ENCODE measurements at places on chromosomes 11 and 22. TPM values are rescaled to one million over a fixed set of nuclear protein-coding genes. Genes with fewer than 3 reads are reported as not detected.

Gene OTOG
- not detected for total RNA-seq

Gene FAM89B
- total RNA-seq: 34.1 TPM

DNA sequence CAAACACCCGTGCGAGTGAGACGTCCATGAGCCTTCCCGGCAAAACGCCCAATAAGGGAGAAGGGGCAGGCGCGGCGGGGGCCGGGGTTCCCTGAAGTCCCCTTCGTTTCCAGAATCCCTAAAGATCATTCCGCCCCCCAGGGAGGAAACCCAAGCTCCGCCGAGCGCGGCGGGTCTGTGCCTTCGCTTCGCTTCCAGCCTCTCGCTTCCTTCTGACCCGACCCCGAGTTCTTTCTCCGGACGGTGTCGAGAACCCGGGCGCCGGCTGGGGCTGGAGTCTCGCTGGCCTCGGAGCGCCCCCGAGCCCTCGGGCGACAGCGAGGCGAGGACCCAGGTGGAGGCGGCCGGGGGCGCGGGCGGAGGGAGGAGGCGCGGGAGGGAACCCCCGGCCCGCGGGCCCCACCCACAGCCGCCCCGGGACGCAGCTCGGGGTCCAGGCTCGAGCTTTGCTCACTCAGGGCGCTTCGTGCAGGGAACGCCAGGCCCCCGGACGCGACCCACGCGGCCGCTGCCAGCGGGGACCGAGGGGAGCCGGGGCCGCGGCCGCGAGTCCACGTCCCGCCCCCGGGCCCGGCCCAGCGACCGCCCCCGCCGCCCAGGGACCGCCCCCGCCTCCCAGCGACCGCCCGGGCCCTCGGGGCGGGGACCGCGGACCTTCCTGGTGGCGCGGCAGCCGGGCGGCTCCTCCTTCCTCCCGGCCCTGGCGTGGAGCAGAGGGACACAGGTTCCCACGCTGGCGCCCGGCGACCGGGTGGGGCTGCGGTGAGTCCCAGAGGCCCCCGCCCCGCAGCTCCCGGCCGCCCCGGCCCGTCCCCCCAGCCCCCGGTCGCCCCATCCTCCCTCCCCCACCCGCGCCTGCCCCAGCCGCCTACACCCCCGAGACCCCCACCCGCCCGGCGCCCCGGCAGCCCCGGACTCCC, at the start of gene PGGHG:
PGGHG (plus strand) TSS at position 649 of the 920 bp plus-strand sequence. CDS start 691 bp downstream, outside the sequence.
- no peaks in the 10 kb centered on the region for H3K36me3 ChIP-seq
- H3K4me3 ChIP-seq: peak within 1 kb of the TSS; percentile 74

GRCh38 chr11:72083414-72083813, 2.8 kb downstream of the LRRC51 start:
- no peak overlapping the region for H3K4me3 ChIP-seq
- H3K27ac ChIP-seq: no peak overlapping the region
- peaks cover 5% of the 10 kb centered on the region for H3K36me3 ChIP-seq

DNA sequence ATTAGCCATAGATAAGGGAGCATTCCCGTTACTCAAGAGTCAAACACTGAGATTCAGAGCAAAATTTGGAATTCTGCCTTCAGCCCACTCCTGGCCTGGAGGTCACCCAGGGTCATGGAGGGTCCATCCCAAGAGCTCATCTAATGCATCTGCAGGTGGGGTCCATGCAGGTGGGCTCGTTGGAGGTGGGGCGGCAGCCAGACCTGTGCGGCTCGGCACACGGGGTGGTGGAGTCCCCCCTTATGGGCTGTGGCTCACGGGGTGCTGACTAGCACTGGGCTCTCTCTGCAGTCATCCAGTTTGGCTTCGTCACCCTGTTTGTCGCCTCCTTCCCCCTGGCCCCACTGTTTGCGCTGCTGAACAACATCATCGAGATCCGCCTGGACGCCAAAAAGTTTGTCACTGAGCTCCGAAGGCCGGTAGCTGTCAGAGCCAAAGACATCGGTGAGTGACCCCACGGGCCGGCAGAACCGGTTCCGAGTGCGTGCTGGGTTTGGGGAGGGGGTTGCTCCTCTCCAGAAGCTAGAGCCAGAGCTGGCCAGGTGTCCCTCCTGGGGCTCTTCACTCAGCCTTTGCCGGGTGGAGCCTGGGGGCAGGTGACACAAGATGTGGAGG, 32.4 kb upstream of the FADD start:
- no peak overlapping the region for H3K27ac ChIP-seq
- no peak for DNase-seq
- no peaks in the 10 kb centered on the region for H3K36me3 ChIP-seq
- H3K4me1 ChIP-seq: no peaks in the 10 kb centered on the region
- no peaks in the 10 kb centered on the region for H3K27me3 ChIP-seq

- no peak overlapping the region for H3K27ac ChIP-seq
- no peaks in the 10 kb centered on the region for H3K36me3 ChIP-seq
- H3K4me1 ChIP-seq: no peaks in the 10 kb centered on the region
- no peak for DNase-seq
- no peaks in the 10 kb centered on the region for H3K27me3 ChIP-seq
- no peak overlapping the region for H3K4me3 ChIP-seq
These were observed 63.7 kb upstream of the EED start for GRCh38 chr11:86180851-86181250.

GRCh38 chr22:39207141-39208012, 37.4 kb downstream of the PDGFB start:
- no peaks in the 10 kb centered on the region for H3K4me1 ChIP-seq
- H3K4me3 ChIP-seq: no peak overlapping the region
- no peak for DNase-seq
- H3K36me3 ChIP-seq: no peaks in the 10 kb centered on the region

GRCh38 chr22:31896472-31896871, 47.9 kb upstream of the YWHAH start:
- H3K27ac ChIP-seq: peak overlapping the region; percentile 65
- no peak overlapping the region for H3K4me3 ChIP-seq
- DNase-seq: no peak
- H3K4me1 ChIP-seq: no peaks in the 10 kb centered on the region
- peaks cover 13% of the 10 kb centered on the region for H3K36me3 ChIP-seq
